ENCODE measurements at places on chromosomes 4 and X.

GRCh38 chr4:159723341-159724048, 620.6 kb downstream of the RAPGEF2 start:
- no peak for DNase-seq

- no peak for DNase-seq
Measured at GRCh38 chrX:150980711-150981110, 2.4 kb upstream of the HMGB3 start.

GRCh38 chr4:9870165-9870790, 88.8 kb downstream of the DRD5 start:
- no peak for DNase-seq

DNA sequence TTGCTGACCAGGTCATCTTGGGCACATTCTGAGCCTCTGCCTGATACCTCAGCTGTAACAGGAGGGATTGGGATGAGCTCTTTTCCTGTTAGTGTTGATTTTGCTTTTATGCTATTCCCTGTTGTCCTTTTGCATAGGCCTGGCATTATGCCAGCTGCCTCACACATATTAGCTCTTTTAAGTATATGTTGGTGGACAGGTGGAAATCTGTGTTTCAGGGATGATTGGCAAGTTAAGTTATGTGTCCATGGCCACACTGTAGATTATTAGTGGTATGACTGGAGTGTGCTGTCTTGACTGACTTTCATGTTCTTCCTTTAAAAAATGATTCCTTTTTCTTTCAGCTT, 28.9 kb downstream of the NSD2 start:
- no peak for DNase-seq

- DNase-seq = no peak
Measured at GRCh38 chr4:37873386-37873785, 17.5 kb upstream of the TBC1D1 start.

DNA sequence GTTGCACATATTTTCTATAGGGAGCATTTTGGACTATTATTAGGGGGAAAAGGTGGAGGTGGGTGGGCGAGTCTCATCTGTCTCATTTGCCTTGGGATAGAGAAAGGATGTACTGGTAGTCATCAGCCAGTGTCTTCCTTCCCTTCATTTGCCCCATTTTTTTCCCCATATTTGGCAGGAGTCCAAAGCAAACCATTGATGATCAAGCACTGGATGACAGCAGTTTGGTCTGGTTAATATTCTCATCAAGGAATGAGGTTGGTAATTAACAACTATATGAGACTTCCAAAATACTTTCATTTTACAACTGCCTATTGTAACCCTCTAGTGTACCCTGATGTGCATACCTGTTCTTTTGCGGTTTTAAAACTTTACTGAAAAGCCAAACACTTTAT, 22.6 kb upstream of the IGFBP7 start:
- DNase-seq = no peak

DNA sequence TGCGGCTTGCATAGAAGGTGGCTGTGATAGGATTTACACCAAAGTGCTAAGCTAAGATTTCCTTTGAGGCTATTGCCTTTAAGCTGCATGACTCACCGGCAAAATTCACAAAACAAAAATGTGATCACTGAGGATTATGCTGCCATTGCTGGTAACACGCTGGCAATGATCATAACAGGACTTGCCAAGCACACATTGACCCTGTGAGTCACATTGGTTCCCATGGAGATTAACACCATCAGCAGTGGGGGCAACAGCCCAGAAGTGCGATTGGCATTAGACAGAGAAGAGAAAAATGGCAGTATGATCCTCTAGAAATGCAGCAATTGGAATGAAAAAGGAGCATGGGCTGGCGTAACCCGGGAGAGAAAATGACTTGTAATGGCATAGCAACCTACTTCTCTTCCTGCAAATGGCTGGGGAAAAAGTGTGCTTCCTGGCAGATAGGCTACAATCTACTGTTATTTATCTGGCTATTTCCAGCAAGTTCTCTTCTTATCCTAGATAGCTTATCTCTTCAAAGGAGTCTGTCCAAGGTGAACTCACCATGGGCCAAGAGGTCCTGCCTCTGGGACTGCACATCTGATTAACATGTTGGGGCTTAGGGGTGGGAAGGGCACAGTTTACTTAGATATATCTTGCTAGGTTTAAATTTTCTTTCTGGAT, 314.2 kb upstream of the IGFBP7 start:
- no peak for DNase-seq

DNA sequence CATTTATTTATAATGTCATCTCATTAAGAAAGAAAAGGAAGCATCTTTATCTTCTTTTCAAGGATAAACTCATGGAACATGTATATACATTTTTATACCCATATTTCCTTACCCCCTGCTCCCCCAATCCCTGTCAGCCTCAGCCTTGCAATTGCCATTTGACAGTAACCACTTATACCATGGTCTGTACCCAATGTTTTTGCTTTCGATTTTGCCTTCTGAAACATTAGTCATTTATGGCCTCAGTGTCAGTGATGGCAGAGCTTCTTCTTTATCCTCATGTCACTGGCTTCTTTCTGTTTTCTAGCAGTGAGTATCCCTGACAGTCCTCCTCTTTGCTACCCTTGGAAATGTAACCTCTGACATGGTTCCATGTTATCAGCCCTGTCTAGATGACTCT, 228.4 kb downstream of the SPRY1 start:
- DNase-seq = no peak

DNA sequence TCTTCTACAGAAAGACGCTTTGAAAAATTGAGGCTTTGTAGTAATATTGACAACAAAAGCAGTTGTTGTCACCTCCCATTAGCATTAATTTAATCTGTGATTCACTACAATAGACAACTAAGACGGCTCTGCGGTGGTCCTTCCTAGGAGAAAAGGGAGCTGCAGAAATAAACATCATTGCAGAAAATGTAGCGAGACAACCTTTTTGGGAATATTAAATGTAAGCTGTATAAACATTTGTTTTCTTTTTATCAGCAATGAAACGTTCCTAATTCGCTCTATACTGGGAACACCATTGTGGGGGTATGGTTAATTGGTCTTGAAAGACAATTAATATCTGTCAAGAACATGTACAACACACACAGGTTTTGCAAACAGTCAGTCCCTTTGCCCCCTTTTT, 583.3 kb upstream of the TENM3 start:
- DNase-seq = no peak

GRCh38 chr4:175891851-175892250, 79.8 kb upstream of the GPM6A start:
- DNase-seq = no peak

- no peak for DNase-seq
Measured at GRCh38 chr4:101271516-101271915, 75.8 kb downstream of the PPP3CA start.

DNA sequence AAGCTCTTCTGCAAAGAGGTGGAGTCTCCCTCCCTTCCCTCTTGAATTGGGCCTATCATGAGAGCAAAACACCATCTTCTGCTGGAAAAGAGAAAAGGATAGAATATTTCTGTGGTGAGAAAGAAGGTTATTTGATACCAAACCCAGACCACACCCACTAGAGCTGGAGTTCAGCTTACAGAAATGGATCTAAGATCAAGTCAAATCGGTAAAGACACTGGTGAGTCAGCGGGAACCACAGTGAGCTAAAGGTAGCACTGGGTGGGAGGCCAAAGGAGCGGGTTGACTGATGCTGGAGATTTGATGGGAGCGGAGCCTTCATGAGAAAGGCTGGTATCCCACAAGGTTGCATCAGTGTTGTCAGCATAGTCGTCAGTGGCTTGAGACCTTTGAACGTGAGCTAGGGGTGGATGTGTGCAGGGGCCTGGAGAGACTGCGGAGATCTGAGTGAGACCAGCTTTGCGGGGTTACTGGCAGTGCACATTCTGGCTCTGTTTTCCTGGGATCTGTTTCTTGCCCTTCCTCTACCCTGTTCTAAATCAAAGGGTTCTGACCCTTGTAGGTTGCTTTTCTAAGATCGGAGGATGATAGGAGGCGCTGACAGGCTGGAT, 106.4 kb upstream of the SCOC start:
- no peak for DNase-seq

GRCh38 chr4:119785963-119786362, 157.4 kb upstream of the PDE5A start:
- no peak for DNase-seq

DNA sequence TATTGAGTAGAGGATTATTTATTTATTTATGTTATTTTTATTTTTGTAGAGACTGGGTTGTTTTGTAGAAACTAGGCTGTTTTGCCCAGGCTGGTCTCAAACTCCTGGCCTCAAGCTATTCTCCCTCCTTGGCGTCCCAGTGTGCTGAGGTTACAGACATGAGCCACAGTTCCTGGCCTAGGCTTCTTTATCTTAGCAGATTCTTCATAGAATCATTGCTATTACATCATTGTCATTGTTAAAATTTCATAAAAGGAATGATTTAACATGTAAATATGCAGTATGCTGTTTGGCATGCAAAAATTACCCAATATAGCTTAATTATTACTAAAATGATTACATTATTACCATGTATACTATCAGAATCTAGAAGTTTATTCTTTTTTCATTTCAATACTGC, 24.2 kb downstream of the SULT1E1 start:
- DNase-seq = no peak

- DNase-seq = no peak
Measured at GRCh38 chrX:23435108-23435507, 100.5 kb downstream of the PTCHD1 start.

- DNase-seq = no peak
Measured at GRCh38 chr4:152501846-152502536, 33.9 kb downstream of the FBXW7 start.

DNA sequence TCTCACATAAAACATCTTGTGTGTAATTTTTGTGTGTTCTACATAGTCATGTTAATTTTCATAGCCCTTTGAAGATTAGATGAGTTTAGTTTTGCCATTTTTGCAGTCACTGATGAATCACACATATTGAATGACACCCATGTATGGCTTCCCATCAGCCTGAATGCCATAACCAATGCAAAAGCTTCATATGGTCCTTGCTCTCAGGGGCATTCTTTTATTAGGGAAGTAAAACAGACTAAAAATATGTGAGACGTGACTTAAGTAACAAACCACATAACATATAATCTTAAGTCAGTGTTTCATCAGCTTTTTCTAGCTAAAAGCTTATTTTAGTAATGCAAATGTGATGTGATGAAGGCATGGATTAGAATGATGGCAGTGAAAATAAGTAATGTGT, 8.2 kb downstream of the SLC25A4 start:
- DNase-seq = no peak

- no peak for DNase-seq
Measured at GRCh38 chr4:29900336-29900735, 819.8 kb upstream of the PCDH7 start.

DNA sequence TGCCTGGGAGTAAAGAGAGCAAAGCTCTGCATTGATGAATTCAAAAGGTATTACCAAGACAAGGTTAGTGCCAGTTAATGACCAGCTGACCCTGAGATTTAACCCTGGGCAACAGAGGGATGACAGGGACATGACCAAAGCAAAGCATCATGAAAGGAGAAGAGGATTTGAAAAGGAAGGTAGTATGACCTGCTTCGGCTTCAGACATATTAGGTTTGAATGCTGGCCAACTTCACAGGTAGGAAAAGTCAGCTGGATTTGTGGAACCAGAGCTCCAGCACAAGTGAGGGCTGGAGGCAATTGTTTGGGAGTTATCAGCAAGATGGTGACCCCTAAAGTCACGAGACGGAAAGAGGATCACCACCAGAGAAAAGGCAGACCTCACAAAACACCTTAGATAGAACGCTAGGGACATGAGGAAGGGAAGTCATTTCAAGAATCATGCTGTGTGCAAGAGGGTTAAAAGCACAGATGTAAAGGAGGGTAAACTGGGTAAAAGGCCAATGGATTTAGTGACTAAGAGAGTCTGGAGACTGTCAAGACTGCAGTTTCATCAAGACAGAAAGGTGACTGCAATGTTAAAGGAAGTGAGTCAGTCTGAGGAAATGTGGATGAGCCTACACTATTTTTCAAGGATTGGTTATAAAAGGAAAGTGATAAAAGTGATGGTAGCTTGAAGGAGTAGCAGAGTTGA, 45.6 kb downstream of the SH3RF1 start:
- no peak for DNase-seq

GRCh38 chr4:118905566-118905965, 16.9 kb downstream of the SYNPO2 start:
- no peak for DNase-seq

- no peak for DNase-seq
Measured at GRCh38 chr4:676871-677235, 2.5 kb downstream of the MYL5 start.

GRCh38 chr4:147408189-147408588, 72.7 kb upstream of the EDNRA start:
- DNase-seq = no peak

GRCh38 chr4:185112104-185112503, 31.0 kb upstream of the SLC25A4 start:
- no peak for DNase-seq

DNA sequence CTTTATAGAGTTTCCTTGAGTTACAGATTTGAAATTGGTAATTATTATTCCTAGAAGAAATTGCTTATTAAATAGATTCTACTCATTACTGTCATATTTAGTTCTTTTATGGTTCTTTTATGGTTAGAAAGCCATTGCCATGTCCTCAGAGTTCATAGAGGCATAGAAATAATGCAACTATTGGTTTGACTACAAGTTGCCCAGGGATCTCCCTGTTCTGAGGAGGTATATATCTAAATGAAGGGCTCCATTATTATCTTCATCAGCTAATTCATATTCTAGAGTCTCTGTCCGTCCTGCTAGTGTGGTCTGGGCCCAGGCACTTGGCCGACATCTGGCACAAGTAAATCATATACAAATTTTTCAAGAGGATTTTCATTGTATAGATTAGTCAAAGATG, 535.7 kb downstream of the PPP4R3C start:
- no peak for DNase-seq

DNA sequence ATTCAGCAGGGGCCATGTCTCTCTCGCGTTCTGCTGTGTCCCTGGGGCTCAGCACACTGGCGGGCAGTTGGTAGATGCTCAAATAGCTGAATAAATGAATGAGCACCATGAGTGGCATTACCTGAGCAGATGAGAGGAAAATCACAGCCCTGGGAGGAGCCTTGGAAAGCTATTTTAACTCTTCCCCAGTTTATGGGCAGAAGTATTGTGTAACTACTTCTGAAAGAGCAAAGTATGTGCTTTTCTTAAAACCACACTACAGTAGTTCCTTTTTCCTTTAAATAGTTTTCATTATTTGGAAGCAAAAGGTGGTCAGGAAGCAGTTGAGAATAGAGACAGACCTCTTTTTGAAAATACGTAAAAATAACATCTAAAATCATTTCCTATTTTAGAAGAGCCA, 3.0 kb upstream of the PLAC1 start:
- DNase-seq = no peak

DNA sequence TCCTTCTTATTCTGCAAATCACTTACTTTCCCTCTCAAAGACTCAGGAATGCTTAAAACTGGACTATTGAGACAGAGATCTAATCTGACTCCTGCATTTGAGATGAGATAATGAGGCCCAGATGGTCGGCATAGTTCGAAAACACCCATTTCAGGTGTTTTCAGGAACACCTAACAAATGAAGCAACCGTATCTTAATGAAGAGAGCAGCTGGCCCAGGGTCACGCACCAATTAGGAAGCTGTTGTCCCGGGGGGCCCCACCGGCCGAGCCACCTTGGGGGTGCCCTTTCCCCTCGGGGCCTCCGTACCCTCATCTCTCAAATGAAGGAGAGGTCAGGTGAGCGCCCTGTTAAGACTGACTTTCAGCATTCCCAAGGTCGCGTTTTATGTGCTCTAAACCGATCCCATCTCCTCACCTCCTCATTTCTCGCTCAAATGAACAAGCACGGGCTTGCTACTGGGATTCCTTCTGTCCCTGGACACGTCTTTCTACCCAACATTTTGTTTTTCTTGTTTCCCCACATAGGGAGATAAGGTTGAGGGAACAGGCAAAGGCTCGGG, 824 bp downstream of the LRPAP1 start:
- DNase-seq = no peak

- no peak for DNase-seq
Measured at GRCh38 chr4:19130866-19131265, 1109.3 kb upstream of the LCORL start.
